ENCODE measurements at places on chromosomes 12 and 14. TPM values are rescaled to one million over a fixed set of nuclear protein-coding genes. Genes with fewer than 3 reads are reported as not detected.

DNA sequence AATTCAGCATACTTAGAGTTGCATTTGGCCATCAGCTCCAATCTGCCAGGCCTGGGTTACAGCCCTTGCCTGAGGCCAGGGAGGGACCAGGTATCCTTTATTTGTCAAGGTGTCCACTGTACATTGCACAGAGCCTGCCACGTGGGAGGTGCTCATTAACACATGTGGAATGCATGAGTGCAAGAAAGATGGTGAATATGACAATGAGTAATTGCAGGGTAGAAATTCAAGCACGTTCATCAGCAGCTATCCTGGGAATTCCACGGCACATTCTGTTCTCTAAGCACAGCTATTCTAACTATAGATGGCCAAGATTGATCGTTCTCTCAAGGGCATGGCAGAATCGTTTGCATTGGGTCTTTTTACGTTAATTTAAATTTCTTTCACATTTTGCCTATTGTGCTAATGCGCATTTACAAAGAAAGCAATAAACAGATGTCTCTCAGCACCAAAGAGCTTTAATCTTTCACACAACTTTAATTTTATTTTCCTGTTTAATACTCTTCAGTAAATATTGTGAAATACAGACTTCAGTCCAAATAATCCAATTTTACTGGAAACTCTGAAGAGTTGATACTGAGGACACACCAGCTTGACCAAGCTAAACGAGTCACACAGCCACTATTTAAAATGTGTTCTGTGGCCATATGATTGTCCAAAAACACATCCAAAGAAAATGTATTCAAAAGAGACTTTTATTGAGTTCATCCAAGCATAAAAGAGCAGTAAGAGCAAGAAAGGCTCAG, 1025.7 kb upstream of the TMEM132C start:
- no peaks in the 10 kb centered on the region for H3K4me1 ChIP-seq
- no peaks in the 10 kb centered on the region for H3K27me3 ChIP-seq
- no peak overlapping the region for H3K4me3 ChIP-seq
- H3K36me3 ChIP-seq, result no peaks in the 10 kb centered on the region
- no peak overlapping the region for H3K27ac ChIP-seq
- DNase-seq, result no peak

- no peak for DNase-seq
- no peak overlapping the region for H3K4me3 ChIP-seq
- no peaks in the 10 kb centered on the region for H3K27me3 ChIP-seq
- H3K36me3 ChIP-seq, result no peaks in the 10 kb centered on the region
- no peaks in the 10 kb centered on the region for H3K4me1 ChIP-seq
- no peak overlapping the region for H3K27ac ChIP-seq
Observed at GRCh38 chr14:86091811-86092210, 561.9 kb downstream of the FLRT2 start.

DNA sequence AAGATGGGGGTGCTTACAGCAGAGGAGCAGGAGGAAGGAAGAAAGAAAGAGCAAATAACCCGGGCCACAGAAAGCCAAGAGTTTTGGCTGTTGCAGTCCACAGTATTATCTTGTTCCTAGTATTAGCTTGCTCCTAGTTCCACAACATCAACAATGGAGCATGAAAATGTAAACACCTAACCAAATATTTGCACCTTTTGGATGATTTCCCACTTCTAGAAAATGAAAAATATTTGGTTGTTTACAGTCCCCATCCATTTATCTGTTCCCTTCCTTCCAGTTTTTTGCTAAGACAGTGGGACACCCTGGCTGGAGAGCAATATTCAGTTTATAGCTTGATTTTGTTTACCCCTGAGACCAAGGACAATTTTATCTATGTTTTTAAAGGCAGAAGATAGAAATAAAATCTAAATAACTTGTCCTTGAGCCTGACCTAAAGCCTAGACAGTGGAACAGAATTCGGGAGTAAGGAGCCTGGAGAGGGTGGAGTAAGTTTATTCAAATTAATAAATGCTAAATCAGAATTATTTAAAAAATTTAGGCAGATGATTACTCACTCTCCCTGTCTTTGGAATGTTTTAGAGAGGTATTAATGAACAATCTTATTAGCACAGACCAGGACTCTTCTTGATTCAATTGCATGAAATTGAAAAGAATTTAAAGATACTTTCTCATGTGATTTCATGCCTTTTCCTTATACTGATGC, 51.6 kb downstream of the RESF1 start:
- H3K27ac ChIP-seq, result no peak overlapping the region
- H3K36me3 ChIP-seq, result no peaks in the 10 kb centered on the region
- no peak overlapping the region for H3K4me3 ChIP-seq
- H3K27me3 ChIP-seq, result no peaks in the 10 kb centered on the region

DNA sequence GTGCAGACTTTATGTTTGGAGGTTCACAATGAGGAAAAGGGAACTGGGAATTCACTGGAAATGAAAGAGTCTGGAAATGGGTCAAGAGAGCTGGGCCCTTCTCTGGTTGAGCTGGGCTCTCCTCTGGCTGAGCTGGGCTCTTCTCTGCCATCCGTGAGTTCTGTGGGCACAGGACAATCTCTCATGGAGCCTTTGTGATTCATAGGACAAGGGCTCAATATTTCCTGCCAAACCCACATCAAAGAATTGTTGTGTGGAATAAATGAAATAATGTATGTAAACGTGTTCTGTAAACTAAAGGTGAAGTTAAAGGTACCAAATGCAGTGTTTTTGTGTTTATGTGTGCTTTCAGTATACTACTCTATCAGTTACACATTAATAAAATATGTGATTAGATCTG, 95.5 kb upstream of the OVCH1 start:
- H3K27me3 ChIP-seq, result no peaks in the 10 kb centered on the region
- no peak for DNase-seq
- H3K4me3 ChIP-seq, result no peak overlapping the region
- H3K4me1 ChIP-seq, result no peaks in the 10 kb centered on the region

DNA sequence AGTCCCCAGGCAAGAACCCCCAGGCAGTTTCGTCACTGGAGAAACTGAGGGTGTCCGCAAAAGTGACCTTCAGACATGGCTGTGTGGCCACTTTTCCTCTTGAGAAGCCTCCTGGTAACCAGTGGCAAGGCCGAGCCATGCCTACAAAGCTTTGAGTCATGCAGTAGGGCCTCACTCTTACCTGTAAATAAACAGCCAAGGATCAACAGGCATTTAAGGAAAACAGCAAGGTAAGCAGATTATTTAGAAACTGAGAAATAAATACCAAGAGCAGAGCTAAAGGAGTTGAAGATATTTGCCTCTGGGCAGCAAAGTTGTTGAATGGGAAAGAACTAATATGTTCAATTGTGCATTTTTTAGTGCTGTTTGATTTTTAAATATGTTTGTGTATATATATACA, 141.0 kb upstream of the BCL2L14 start:
- no peak overlapping the region for H3K27ac ChIP-seq
- H3K36me3 ChIP-seq, result no peaks in the 10 kb centered on the region
- H3K4me3 ChIP-seq, result no peak overlapping the region
- H3K27me3 ChIP-seq, result no peaks in the 10 kb centered on the region
- no peaks in the 10 kb centered on the region for H3K4me1 ChIP-seq

- no peak for DNase-seq
- no peak overlapping the region for H3K27ac ChIP-seq
- H3K4me3 ChIP-seq, result no peak overlapping the region
- H3K4me1 ChIP-seq, result no peaks in the 10 kb centered on the region
- H3K27me3 ChIP-seq, result no peaks in the 10 kb centered on the region
Observed at GRCh38 chr14:99892406-99892805, 99.2 kb downstream of the EML1 start.

DNA sequence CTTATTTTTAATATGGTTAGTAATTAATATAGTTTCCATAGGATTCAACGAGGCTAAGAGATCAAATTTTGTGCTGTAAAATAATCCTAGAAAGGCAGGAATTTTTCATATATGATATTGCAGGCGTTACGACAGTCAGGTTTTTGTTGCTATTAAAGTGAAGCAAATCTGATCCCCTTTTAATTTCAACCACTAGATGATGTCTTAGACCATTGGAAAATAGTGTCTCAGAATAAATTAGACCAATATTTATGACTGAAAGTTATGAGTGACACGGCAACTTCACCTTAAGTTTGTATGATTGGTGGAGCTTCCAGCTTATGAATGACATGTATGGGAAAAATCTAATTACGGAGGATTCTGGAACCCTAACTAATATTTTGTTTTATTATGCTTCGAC, 2.5 kb downstream of the TPH2 start:
- no peaks in the 10 kb centered on the region for H3K36me3 ChIP-seq
- peaks cover 3% of the 10 kb centered on the region for H3K27me3 ChIP-seq
- H3K4me1 ChIP-seq, result no peaks in the 10 kb centered on the region
- no peak overlapping the region for H3K27ac ChIP-seq
- H3K4me3 ChIP-seq, result no peak overlapping the region

DNA sequence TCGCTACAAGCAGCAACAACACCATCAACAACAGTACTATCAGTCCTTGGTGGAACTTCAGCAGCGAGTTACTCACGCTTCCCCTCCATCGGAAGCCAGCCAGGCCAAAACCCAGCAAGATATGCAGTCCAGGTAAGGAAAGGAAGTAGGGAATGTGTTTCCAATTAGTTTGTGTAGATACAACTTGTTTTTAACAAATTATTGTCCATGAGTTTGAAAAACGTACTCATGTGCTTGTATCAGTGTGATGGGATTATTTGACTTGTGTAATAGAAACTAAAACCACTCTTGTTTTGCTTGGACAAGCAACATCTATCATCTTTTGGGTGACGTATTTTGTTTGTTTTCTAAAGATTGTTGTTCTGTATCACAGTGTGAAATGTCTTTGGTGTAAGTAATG, 137.9 kb downstream of the NAV3 start:
- DNase-seq, result no peak
- no peaks in the 10 kb centered on the region for H3K36me3 ChIP-seq
- no peaks in the 10 kb centered on the region for H3K27me3 ChIP-seq
- H3K4me3 ChIP-seq, result no peak overlapping the region
- no peaks in the 10 kb centered on the region for H3K4me1 ChIP-seq

ZNF641 gene
- 4.3 TPM for polyA plus RNA-seq

- H3K36me3 ChIP-seq, result no peaks in the 10 kb centered on the region
- H3K27me3 ChIP-seq, result no peaks in the 10 kb centered on the region
- DNase-seq, result no peak
- H3K4me1 ChIP-seq, result no peaks in the 10 kb centered on the region
- H3K27ac ChIP-seq, result no peak overlapping the region
- no peak overlapping the region for H3K4me3 ChIP-seq
Observed at GRCh38 chr12:81255947-81256346, 178.1 kb downstream of the ACSS3 start.

GRCh38 chr14:103118018-103118662, 5.1 kb upstream of the TNFAIP2 start:
- H3K27ac ChIP-seq, result no peak overlapping the region
- H3K4me1 ChIP-seq, result peaks cover 34% of the 10 kb centered on the region
- no peak overlapping the region for H3K4me3 ChIP-seq
- DNase-seq, result no peak
- H3K27me3 ChIP-seq, result peaks cover 21% of the 10 kb centered on the region

AQP5 gene
- polyA plus RNA-seq, result not detected

GRCh38 chr12:55720894-55721444, 776 bp downstream of the RDH5 start:
- H3K27me3 ChIP-seq, result no peaks in the 10 kb centered on the region
- peak overlapping the region; percentile 28 for H3K4me3 ChIP-seq
- peak overlapping the region; percentile 91 for H3K27ac ChIP-seq
- H3K4me1 ChIP-seq, result peaks cover 6% of the 10 kb centered on the region
- peak; percentile 74 for DNase-seq

GRCh38 chr12:101885912-101886561, 8.7 kb downstream of the DRAM1 start:
- H3K27ac ChIP-seq, result no peak overlapping the region
- no peak overlapping the region for H3K4me3 ChIP-seq
- H3K27me3 ChIP-seq, result no peaks in the 10 kb centered on the region

DNA sequence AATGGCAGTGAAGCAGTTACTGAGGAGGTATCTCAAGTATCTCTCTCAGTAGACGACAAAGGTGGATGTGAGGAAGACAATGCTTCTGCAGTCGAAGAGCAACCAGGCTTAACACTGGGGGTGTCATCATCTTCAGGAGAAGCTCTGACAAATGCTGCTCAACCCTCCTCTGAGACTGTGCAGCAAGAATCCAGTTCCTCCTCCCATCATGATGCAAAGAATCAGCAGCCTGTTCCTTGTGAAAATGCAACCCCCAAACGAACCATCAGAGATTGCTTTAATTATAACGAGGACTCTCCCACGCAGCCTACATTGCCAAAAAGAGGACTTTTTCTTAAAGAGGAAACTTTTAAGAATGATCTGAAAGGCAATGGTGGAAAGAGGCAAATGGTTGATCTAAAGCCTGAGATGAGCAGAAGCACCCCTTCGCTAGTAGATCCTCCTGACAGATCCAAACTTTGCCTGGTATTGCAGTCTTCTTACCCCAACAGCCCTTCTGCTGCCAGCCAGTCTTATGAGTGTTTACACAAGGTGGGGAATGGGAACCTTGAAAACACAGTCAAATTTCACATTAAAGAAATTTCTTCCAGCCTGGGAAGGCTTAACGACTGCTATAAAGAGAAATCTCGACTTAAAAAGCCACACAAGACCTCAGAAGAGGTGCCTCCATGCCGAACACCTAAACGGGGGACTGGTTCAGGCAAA, 216.6 kb downstream of the AKAP6 start:
- no peaks in the 10 kb centered on the region for H3K27me3 ChIP-seq
- no peak for DNase-seq
- H3K36me3 ChIP-seq, result no peaks in the 10 kb centered on the region
- no peak overlapping the region for H3K4me3 ChIP-seq

DNA sequence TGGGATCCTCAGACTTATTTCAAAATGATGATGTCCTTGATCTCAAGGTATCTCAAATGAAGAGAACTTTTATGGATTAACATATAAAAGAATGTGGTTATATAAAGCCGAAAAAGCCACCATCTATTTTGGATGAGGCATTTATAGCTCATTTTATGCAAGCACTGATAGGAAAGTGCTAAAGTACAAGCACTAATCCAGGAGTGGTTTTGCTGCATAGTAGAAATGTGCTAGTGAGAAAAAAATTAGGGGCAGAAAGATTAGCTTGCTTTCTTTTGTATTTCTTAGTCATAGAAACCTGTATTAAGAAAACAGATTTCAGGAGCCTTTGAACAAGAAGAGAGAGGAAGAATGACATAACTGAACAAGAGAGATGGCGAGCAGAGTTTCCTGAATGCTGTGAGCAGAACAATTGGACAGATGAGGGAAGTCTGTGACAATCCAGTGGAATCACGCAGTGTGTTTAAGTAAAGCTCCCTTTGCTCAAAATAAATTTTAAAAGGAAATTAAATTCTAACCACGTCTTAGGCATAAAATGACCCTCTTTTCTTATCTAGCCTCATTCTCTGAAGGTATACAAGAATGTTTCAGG, 238.2 kb upstream of the NOVA1 start:
- H3K36me3 ChIP-seq, result no peaks in the 10 kb centered on the region
- no peak overlapping the region for H3K27ac ChIP-seq
- H3K27me3 ChIP-seq, result no peaks in the 10 kb centered on the region
- no peaks in the 10 kb centered on the region for H3K4me1 ChIP-seq
- no peak overlapping the region for H3K4me3 ChIP-seq
- DNase-seq, result peak; percentile 39

DIO2 gene
- polyA plus RNA-seq, result 0.07 TPM

DNA sequence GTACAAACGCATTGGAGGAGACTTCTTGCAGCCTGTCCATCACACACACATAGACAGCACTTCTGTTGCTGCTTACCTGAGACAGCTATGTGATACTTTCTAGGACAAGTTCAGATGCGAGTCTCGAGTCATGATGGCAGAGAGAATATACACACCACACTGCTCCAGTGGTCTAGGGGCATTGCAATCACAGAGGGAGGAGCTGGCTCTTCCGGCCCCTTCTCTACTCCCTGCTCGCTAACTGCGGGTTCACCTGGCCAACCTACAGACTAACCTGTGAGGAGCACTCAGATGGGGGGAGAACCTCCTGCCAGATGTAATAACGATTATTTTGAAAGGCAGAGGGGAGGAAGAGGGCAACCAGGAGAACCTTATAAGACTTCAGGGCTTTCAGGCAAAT, 30.7 kb downstream of the EMP1 start:
- no peak overlapping the region for H3K27ac ChIP-seq
- no peak overlapping the region for H3K4me3 ChIP-seq
- no peak for DNase-seq
- H3K27me3 ChIP-seq, result no peaks in the 10 kb centered on the region
- H3K36me3 ChIP-seq, result no peaks in the 10 kb centered on the region
